ENCODE measurements at places on chromosomes 11 and 22. TPM values are rescaled to one million over a fixed set of nuclear protein-coding genes. Genes with fewer than 3 reads are reported as not detected.
A peak's percentile ranks its signal among the peaks of the same experiment; 100 is the strongest.

DNA sequence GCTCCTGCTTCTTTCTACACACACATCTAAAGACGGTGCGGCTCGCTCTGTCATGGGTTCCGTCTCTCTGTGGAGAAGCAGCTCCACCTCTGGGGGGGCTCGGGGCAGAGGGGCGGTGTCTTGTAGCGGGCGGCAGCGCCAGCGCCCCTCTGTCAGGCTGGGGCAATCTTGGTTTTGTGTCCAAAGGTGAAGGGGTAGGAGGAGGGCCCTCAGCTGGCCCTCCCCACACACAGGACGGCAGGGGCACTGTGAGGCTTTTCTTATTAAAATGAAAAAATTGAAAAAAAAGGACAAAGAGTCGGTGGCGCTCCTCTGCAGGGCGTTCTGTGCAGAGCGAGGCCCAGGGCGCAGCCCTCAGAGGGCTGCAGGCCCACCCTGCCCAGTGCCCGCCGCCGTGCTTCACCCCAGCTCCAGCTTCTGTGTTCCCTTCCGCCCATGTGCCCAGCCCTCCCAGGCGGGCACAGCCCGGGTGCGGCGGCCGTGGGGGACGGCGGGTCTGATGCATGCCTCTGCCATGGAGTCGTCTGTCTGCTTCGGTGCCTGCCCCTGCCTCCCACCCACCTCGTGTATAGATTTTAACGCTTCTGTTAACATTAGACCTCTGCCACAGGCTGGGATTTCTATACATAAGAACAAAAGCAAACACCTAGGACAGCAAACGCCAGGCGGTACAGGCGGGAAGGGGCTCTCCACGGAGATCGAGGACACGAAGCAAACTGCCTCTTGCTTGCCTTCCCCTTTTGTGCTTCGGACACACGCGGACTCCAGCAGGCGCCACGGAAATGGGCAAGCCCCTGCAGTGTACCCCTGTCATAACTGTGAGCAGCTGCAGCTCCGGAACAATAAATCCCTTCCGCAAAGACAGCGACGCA lies 24.5 kb downstream of the MOB2 start:
- no peaks in the 10 kb centered on the region for H3K4me1 ChIP-seq
- H3K27me3 ChIP-seq = no peaks in the 10 kb centered on the region
- H3K4me3 ChIP-seq = no peak overlapping the region
- H3K27ac ChIP-seq = peak overlapping the region; percentile 93
- no peak for DNase-seq
- H3K36me3 ChIP-seq = no peaks in the 10 kb centered on the region

B4GALNT4 gene
- total RNA-seq = 7.1 TPM

GRCh38 chr11:43410394-43410793 lies 51.7 kb downstream of the TTC17 start:
- DNase-seq = no peak
- no peaks in the 10 kb centered on the region for H3K27me3 ChIP-seq
- H3K27ac ChIP-seq = no peak overlapping the region
- H3K4me3 ChIP-seq = no peak overlapping the region

- DNase-seq = no peak
- H3K4me1 ChIP-seq = peaks cover 7% of the 10 kb centered on the region
- H3K4me3 ChIP-seq = no peak overlapping the region
- H3K27me3 ChIP-seq = no peaks in the 10 kb centered on the region
- H3K36me3 ChIP-seq = no peaks in the 10 kb centered on the region
Observed at GRCh38 chr11:118834427-118835028, 43.6 kb upstream of the DDX6 start.

GRCh38 chr11:80365076-80365725 lies 924.4 kb upstream of the TENM4 start:
- H3K36me3 ChIP-seq = no peaks in the 10 kb centered on the region
- no peak overlapping the region for H3K27ac ChIP-seq
- H3K27me3 ChIP-seq = no peaks in the 10 kb centered on the region
- H3K4me1 ChIP-seq = no peaks in the 10 kb centered on the region
- no peak for DNase-seq
- H3K4me3 ChIP-seq = no peak overlapping the region

DNA sequence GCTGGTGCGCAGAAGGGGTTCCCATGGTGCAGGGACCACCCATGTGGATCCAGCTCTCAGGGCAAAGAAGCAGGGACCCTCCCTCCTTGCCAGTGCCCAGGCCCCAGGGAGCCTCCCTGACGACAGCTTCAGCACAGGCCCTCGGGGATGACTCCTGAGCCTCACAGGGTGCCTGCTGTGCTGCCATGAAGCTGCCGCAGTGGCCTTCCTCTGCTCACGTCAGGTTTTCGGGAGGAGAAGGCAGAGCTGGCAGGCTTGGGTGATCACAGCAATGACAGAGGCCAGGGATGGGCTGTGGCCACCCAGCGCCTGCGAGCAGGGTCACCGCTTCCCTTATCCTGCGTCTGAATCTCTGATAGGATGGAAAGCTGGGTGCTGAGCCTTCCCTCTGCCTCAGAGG lies 276.2 kb downstream of the BRD1 start:
- no peaks in the 10 kb centered on the region for H3K36me3 ChIP-seq
- no peak for DNase-seq
- H3K27me3 ChIP-seq = no peaks in the 10 kb centered on the region

DNA sequence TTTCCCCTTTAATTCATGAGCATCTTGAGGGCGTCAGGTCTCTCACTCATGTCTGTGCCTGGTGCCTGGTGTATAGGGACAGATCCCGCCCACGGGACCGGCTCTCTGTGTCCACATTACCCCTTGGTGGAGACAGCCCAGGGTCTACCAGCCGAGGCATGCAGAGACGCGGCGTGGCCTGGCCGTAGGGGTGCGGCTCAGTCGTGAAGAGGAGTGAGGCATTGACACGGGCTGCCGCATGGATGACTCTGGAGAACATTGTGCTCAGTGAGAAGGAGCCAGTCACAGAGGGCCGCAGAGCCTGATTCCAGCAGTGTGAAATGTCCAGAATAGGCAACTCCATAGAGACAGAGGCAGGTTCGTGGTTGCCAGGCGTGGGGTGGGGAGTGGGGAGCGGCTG lies 209.8 kb downstream of the TBC1D22A start:
- no peaks in the 10 kb centered on the region for H3K36me3 ChIP-seq
- no peak overlapping the region for H3K27ac ChIP-seq
- no peaks in the 10 kb centered on the region for H3K4me1 ChIP-seq
- H3K27me3 ChIP-seq = no peaks in the 10 kb centered on the region
- DNase-seq = no peak

GGTLC2 gene
- total RNA-seq = not detected

- H3K4me1 ChIP-seq = peaks cover 8% of the 10 kb centered on the region
- H3K36me3 ChIP-seq = peaks cover 39% of the 10 kb centered on the region
- H3K27ac ChIP-seq = no peak overlapping the region
- H3K4me3 ChIP-seq = no peak overlapping the region
- no peaks in the 10 kb centered on the region for H3K27me3 ChIP-seq
Observed at GRCh38 chr11:108370990-108371389, 96.3 kb downstream of the C11orf65 start.

OR52N2 gene
- total RNA-seq = not detected

SYCE3 gene
- not detected for total RNA-seq

GRCh38 chr22:31726692-31727091 lies 23.2 kb downstream of the PRR14L start:
- no peaks in the 10 kb centered on the region for H3K36me3 ChIP-seq
- no peaks in the 10 kb centered on the region for H3K27me3 ChIP-seq
- no peak overlapping the region for H3K27ac ChIP-seq
- DNase-seq = no peak
- H3K4me3 ChIP-seq = no peak overlapping the region
- H3K4me1 ChIP-seq = no peaks in the 10 kb centered on the region

DNA sequence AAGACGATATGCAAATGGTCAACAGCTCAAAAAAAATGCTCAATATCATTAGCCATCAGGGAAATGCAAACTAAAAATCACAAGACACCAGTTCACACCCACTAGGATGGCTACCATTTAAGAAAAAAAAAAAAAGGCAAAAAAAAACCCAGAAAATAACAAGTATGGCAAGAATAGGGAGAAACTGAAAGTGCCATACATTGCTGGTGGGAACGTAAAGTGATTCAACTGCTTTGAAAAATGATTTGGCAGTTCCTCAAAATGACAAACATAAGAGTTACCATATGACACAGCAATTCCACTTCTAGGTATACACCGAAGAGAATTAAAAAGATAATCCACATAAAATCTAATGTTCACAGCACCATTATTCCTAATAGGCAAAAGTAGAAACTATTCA lies 47.5 kb downstream of the PICALM start:
- peaks cover 7% of the 10 kb centered on the region for H3K36me3 ChIP-seq
- no peak for DNase-seq
- H3K4me3 ChIP-seq = no peak overlapping the region
- H3K4me1 ChIP-seq = peaks cover 16% of the 10 kb centered on the region

DNA sequence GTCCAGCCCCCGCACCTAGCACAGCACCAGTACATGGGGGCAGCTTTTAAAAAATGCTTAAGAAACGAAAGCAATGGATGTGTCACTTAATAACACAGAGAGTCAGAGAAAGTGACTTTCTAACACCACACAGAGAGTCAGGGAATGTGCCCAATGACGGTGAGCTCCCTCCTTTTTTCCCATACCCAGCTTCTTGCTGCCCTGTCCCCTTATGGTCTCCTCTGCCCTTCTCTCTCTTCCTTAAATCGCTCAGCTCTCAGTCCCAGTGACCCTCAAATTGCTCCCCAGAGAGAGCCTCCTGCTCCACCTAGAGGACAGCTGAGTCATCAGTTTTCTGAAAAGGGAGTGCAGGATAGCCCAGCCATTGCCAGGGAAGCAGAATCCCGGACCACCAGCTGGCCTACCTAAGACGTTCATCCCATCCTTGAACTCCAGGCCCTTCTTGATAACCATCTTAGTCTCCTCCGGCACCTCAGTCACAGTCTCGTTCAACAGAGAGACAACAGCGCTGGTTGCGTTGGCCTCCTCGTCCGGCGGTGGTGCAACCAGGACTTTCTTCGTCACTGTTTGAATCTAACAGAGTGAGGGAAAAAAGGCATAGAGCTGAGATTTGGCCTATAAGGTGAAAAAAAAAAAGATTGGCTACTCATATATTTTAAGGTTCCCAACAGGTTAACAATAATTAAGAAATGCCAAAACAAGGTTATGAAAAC lies 113.5 kb downstream of the SLC1A2 start:
- H3K4me1 ChIP-seq = no peaks in the 10 kb centered on the region
- no peaks in the 10 kb centered on the region for H3K36me3 ChIP-seq
- H3K27me3 ChIP-seq = no peaks in the 10 kb centered on the region
- H3K4me3 ChIP-seq = no peak overlapping the region

APOBEC3C gene
- total RNA-seq = 11.1 TPM

GRCh38 chr11:20131788-20132666 lies 28.2 kb downstream of the DBX1 start:
- no peaks in the 10 kb centered on the region for H3K27me3 ChIP-seq
- no peak overlapping the region for H3K27ac ChIP-seq
- H3K36me3 ChIP-seq = no peaks in the 10 kb centered on the region
- peak overlapping the region; percentile 8 for H3K4me3 ChIP-seq

MS4A4E gene
- total RNA-seq = 15.1 TPM

DNA sequence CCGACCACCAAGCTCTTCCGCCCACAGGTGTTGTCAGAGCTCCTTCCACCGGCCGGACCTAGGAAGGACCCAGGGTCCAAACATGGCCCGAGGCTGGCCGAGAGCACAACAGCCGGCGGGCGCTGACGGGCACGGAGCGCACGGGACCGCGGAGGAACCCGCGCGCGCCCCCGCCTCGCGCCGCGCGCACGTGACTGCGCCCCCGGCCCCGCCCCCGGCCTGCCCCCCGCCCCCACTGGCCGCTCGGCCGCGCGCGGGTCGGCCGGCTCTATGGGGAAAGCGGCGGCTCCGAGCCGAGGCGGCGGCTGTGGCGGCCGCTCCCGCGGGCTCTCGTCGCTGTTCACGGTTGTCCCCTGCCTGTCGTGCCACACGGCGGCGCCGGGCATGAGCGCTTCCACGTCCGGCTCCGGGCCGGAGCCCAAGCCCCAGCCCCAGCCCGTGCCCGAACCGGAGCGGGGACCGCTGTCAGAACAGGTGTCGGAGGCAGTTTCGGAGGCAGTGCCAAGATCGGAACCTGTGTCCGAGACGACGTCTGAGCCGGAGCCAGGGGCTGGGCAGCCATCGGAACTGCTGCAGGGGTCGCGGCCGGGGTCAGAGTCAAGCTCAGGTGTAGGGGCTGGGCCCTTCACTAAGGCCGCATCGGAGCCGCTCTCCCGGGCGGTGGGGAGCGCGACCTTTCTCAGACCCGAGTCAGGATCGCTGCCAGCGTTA lies at the start of gene OSBP2:
Gene OSBP2 (plus strand): TSS at position 235 of the 711 bp plus-strand sequence. CDS start 36 bp downstream, at position 271.
- no peak within 1 kb of the TSS for H3K27ac ChIP-seq
- DNase-seq = no peak
- no peaks in the 10 kb centered on the region for H3K27me3 ChIP-seq
- no peaks in the 10 kb centered on the region for H3K36me3 ChIP-seq
- H3K4me1 ChIP-seq = no peaks in the 10 kb centered on the region

DNA sequence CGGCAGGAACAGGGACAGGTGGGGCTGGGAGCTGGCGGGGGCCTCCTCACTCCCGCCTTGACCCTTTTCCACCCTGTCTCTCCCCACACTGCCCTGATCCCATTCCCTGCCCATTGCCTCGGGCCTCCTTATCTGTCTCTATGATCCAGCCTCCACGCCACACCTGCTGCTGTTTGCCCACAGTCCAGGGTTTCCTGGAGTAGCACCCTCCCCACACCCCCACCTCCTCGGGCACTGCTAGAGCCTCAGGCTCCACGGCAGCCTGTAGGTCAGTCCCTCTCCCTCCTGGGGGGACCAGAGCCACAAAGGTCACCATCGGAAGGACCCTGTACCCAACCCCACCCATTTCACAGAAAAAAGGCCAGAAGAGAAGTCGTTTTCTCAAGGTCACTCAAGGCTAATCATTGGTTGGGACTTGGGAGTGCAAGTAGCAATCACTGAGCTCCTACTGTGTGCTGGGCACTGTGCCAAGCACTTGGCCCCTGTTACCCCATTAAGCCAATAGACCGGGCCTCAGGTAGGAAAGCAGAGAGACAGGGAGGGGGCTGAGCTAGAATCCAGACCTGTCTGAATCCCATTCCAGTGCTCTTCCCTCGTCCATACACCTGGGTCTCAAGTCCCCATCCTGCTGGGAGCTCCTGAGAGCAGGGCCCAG lies 71.8 kb downstream of the PDE2A start:
- H3K4me1 ChIP-seq = peaks cover 8% of the 10 kb centered on the region
- no peak overlapping the region for H3K27ac ChIP-seq
- no peaks in the 10 kb centered on the region for H3K27me3 ChIP-seq
- no peaks in the 10 kb centered on the region for H3K36me3 ChIP-seq
- no peak for DNase-seq

EMID1 gene
- total RNA-seq = 4.5 TPM

GRCh38 chr11:83693306-83693992 lies 407.3 kb upstream of the CCDC90B start:
- H3K4me3 ChIP-seq = no peak overlapping the region
- H3K36me3 ChIP-seq = no peaks in the 10 kb centered on the region
- H3K27me3 ChIP-seq = no peaks in the 10 kb centered on the region
- peaks cover 9% of the 10 kb centered on the region for H3K4me1 ChIP-seq

GRCh38 chr11:45906965-45907611 lies at the start of gene FREY1:
Gene FREY1 (minus strand): TSS chr11:45907271. CDS start chr11:45907245, 26 bp downstream.
- H3K4me1 ChIP-seq = no peaks in the 10 kb centered on the region
- DNase-seq = no peak
- H3K4me3 ChIP-seq = no peak within 1 kb of the TSS

NAALAD2 gene
- total RNA-seq = 6.7 TPM

KRTAP5-9 gene
- 0.59 TPM for total RNA-seq

CHST1 gene
- total RNA-seq = 1.5 TPM

NXPE2 gene
- 0.30 TPM for total RNA-seq

GAS2 gene
- 19.0 TPM for total RNA-seq

GRCh38 chr22:35524966-35525686 lies 15.5 kb upstream of the RASD2 start:
- no peak overlapping the region for H3K27ac ChIP-seq
- no peak for DNase-seq
- H3K4me3 ChIP-seq = no peak overlapping the region
- no peaks in the 10 kb centered on the region for H3K36me3 ChIP-seq
- no peaks in the 10 kb centered on the region for H3K4me1 ChIP-seq

GRCh38 chr22:46432164-46433068 lies 96.9 kb downstream of the TRMU start:
- H3K4me1 ChIP-seq = no peaks in the 10 kb centered on the region
- no peak for DNase-seq
- H3K27me3 ChIP-seq = no peaks in the 10 kb centered on the region

Data from tibial nerve (tissue), 4 donors.